ENCODE measurements at places on chromosomes 6 and 20.

DNA sequence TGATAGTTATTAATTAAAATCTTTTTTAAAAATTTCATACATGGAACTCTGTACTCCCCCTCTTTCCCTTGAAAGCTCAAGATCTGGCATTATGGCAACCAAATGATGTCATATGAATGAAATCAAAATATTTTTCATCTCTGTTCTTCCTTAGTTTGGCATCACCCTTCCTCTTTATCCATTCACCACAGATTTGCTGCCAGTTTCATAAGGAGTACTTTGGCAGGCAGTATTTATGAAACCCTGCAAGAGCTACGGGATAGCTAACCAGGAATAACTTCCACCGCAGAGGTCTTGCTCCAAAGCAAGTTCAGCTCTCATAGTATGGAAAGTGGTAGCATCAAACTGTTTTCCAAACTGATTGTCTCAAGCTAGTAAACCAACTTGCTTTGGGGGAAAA is 113.9 kb upstream of the DOK5 start:
- no peak for DNase-seq

- DNase-seq = no peak
Measured at GRCh38 chr20:56437196-56437960, 25.3 kb downstream of the CASS4 start.

GRCh38 chr6:36544228-36544627 is 3.1 kb downstream of the STK38 start:
- no peak for DNase-seq

DNA sequence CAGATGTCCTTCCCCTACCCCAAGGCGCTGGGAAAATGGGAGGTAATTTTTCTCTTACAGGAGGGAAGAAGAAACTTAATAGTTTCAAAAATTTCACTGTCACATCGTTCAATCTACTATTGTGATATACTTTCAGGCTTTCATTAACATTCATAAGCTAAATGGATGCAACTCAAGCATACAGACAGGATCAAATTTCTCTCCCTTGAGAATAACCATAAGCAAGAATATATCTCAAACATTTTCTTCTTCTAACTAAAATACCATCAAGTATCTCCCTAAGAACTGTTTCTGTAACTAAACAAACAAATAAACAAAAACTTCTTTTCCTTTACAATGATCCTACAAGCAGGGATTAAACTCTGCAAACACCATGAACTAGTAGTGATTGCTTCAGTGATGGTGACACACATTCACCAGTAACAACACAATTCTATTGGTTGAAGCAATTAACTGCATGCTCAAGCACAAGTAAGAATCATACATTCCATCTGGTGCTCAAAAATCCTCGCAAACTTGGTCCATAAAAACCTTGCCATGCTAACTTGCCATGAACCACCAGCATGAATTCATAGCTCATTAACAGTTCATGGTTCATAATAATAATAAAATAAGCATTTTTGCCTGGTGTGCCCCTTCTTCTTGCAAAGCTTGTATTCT is 183.8 kb downstream of the PTPRK start:
- DNase-seq = no peak

DNA sequence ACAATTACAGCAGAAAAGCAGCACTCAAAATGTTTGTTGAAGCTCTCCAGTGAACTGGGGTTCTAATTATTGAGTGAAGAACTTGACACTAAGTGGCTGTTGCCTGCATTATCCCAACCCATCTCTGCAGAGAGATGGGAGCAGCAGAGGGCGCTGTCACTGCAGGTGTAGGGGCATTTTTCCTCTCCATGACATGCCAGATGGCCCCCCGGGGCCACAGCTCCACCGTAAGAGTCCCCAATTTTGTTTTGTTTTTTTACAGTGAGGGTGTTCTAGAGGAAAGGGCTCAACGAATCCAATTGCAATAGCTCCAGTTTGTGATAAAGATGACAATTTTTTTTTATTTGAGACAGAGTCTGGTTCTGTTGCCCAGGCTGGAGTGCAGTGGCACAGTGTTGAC is 1.9 kb upstream of the FUCA2 start:
- DNase-seq = peak; percentile 80

DNA sequence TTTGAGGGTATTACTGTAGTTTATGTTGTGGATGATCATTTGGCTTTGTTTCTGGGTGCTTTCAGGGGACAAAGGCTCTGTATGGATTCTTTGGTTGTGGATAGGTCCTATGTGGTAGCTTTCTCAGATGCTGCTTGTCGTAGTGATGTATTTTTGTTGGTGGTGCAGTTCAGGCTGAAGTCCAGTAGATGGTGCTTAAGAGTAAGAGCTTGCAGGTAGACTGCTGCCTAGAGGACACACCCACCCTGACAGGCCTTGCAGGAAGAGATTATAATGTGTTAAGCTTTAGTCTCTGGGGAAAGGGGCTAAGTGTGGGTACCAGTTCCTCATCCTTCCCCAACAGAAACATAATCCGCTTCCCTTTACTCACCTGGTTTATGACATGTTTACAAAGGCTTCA is 62.6 kb upstream of the ADGRB3 start:
- peak; percentile 17 for DNase-seq

- DNase-seq = no peak
Measured at GRCh38 chr6:11006061-11006460, 38.0 kb downstream of the ELOVL2 start.
